ENCODE measurements at places on chromosomes 2 and 18. TPM values are rescaled to one million over a fixed set of nuclear protein-coding genes. Genes with fewer than 3 reads are reported as not detected.

- H3K36me3 ChIP-seq, result no peaks in the 10 kb centered on the region
- no peaks in the 10 kb centered on the region for H3K27me3 ChIP-seq
- no peaks in the 10 kb centered on the region for H3K4me1 ChIP-seq
- no peak overlapping the region for H3K4me3 ChIP-seq
- no peak overlapping the region for H3K27ac ChIP-seq
These were observed 335.2 kb downstream of the LRATD1 start for GRCh38 chr2:14967729-14968128.

DNA sequence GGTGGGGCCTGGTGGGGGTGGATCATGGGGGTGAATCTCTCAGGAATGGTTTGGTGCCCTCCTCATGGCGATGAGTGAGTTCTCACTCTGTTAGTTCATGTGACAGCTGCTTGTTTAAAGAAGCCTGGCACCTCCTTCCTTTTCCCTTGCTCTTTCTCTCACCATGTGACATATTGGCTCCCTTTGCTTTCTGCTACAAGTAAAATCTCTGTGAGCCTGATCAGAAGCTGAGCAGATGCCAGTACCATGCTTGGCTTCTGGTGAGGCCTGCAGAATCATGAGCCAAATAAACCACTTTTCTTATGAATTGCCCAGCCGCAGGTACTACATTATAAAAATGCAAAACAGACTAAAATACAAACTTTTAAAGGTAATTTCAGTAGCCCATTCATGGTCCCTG is 73.4 kb upstream of the TEX51 start:
- no peak overlapping the region for H3K27ac ChIP-seq
- H3K4me1 ChIP-seq, result no peaks in the 10 kb centered on the region
- H3K27me3 ChIP-seq, result no peaks in the 10 kb centered on the region
- no peak for DNase-seq
- no peak overlapping the region for H3K4me3 ChIP-seq

- no peak overlapping the region for H3K27ac ChIP-seq
- peaks cover 6% of the 10 kb centered on the region for H3K4me1 ChIP-seq
- H3K36me3 ChIP-seq, result no peaks in the 10 kb centered on the region
- peaks cover 3% of the 10 kb centered on the region for H3K27me3 ChIP-seq
- peak; percentile 25 for DNase-seq
- no peak overlapping the region for H3K4me3 ChIP-seq
These were observed 101.4 kb downstream of the NFATC1 start for GRCh38 chr18:79496978-79497637.

GRCh38 chr2:38922902-38923301 is 33.2 kb downstream of the ARHGEF33 start:
- no peak overlapping the region for H3K4me3 ChIP-seq
- DNase-seq, result no peak
- no peaks in the 10 kb centered on the region for H3K36me3 ChIP-seq
- H3K27me3 ChIP-seq, result no peaks in the 10 kb centered on the region
- no peak overlapping the region for H3K27ac ChIP-seq
- H3K4me1 ChIP-seq, result no peaks in the 10 kb centered on the region

- no peak for DNase-seq
- no peak overlapping the region for H3K4me3 ChIP-seq
- H3K27me3 ChIP-seq, result no peaks in the 10 kb centered on the region
- H3K27ac ChIP-seq, result no peak overlapping the region
- H3K4me1 ChIP-seq, result no peaks in the 10 kb centered on the region
These were observed 249.4 kb downstream of the HDAC4 start for GRCh38 chr2:239151201-239152131.

MLPH gene
- 14.2 TPM for total RNA-seq

- peaks cover 12% of the 10 kb centered on the region for H3K4me1 ChIP-seq
- DNase-seq, result no peak
- no peaks in the 10 kb centered on the region for H3K36me3 ChIP-seq
- H3K27me3 ChIP-seq, result no peaks in the 10 kb centered on the region
These were observed 11.0 kb upstream of the PLA2R1 start for GRCh38 chr2:160073284-160073888.

DNA sequence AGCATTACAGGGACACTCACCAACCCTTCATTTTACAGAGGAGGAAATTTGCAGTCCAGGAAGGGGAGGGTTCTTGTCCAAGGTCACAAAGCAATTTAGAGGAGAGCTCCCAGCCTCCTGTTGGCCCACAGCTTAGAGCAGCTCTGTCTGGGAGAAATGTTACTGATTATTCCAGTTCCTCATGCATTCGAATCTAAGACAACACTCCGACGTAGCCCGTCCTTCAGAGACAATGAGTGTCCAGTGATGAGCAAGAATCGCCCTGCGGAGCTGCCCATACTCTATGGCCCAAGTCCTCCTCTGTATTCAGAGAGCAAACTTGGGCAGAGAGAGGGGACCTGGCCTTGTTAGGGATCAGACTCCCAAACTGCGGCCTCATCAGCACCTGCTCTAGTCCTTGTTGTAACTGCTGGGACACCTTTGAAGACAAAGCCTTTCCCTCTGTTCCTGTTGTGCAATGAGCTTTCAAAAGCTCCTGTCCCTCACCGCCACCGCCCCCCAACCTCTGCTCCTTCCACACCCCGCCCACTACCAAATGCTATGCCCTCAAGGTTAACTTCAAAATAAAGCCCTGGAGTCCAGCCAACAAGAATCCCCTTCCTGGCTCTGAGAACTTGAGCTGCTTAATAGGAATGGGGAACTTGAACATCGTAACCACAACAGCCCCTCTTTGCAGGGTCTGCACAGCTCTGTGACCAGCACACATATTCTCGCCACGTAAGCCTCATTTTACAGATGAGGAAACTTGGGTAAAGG is 234.8 kb upstream of the SMAD2 start:
- H3K4me1 ChIP-seq, result peaks cover 5% of the 10 kb centered on the region
- H3K27ac ChIP-seq, result no peak overlapping the region
- no peaks in the 10 kb centered on the region for H3K36me3 ChIP-seq
- H3K27me3 ChIP-seq, result peaks cover 7% of the 10 kb centered on the region
- H3K4me3 ChIP-seq, result no peak overlapping the region
- DNase-seq, result no peak

LCT gene
- total RNA-seq, result not detected
